ENCODE measurements at places on chromosomes 16 and 17.
A peak's percentile ranks its signal among the peaks of the same experiment; 100 is the strongest.

GRCh38 chr16:86901483-86901882 lies 323.1 kb downstream of the FOXL1 start:
- DNase-seq: no peak
- no peaks in the 10 kb centered on the region for H3K4me1 ChIP-seq
- no peak overlapping the region for H3K4me3 ChIP-seq
- no peak overlapping the region for H3K27ac ChIP-seq
- H3K27me3 ChIP-seq: no peaks in the 10 kb centered on the region
- no peaks in the 10 kb centered on the region for H3K36me3 ChIP-seq

DNA sequence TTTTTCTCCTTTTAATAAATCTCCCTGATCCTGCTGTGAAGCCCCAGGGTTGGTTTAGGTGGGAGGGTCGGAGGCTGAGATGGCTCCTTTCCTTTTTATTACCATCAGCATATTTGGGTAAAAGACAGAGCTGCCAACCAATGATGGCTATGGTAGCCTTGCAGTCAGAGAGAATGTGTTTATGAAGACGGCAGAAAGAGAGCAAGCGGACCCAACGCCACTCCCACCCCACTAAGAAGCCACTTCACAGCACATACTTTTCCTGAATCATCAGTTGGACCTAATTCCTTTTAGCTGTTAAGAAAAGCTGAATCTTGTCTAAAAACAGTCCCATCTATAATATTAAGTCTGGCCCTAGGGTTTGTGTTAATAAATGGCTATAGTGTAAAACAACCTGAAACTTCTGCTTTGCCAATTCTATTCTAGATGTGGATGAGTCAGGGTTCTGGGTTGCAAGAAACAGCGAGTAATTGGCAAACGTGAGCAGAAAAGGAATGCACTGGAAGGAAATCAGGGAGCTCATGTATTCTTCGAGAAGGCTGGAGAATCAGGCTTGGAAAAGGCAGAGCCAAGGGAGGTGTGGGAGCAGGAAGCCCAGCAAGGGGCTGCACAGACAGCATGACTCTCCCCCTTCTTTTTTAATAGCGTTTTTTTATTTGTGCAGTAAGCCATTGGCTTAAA lies 34.0 kb upstream of the PRKCA start:
- no peak overlapping the region for H3K4me3 ChIP-seq
- H3K27ac ChIP-seq: no peak overlapping the region
- H3K27me3 ChIP-seq: no peaks in the 10 kb centered on the region
- no peaks in the 10 kb centered on the region for H3K36me3 ChIP-seq

DNA sequence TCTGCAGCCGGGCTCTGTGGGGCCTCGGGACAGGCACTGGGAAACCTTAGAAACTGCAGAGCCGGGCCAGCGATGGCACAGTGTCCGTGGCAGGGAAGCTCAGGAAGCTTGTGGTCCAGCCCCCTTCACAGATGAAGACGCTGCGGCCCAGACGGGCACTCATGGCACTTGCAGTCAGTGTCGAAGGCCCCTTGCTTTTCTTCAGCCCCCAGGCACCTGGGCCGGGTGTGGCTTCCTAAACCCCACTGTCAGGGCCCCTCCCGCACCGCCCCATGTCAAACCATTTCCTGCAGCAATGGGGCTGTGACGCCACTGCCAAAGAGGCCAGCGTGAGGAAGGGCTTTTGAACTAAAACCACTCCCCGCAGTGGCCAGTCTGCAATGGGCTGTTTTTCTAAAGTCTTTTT lies 164.0 kb downstream of the LAT start:
- peak; percentile 94 for DNase-seq
- H3K4me1 ChIP-seq: peaks cover 43% of the 10 kb centered on the region
- H3K27me3 ChIP-seq: no peaks in the 10 kb centered on the region

DNA sequence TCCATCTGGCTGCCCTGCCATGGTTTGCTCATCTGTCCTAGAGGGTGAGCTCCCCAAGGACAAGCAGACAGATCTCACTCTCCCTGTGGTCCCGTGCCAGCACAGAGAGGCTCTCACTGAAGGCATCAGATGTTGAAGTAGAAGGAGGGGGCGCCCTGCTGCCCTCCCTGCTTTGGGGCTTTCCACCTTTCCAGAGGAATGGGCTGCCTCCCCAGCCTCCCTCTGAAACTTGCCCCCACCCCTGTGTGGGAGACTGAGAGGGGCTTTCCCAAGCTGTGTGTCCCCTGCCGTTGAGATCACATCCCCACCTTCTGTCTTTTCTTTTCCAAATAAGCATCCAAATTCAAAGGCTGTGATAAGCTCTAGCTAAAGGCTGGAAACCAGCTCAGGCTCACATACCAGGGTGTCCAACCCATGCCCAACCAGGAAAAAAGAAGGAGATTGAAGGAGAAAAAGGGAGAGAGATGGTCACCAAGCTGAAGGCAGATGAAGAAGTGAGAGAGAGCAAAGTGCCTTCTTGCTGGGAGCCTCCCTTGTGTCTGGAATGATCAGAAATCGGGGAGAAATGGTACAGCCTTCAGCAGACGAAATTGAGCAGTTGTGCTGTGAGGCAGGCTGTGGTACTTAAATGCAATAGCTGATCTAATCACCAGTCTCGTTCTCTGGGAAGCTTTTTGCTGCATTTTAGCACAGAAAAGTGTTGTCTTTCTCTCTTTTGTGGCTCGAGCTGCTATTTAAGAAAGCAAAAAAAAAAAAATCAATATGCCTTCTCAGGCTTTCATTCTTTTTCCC lies 145.9 kb upstream of the LHX1 start:
- H3K27me3 ChIP-seq: no peaks in the 10 kb centered on the region
- no peaks in the 10 kb centered on the region for H3K4me1 ChIP-seq
- H3K36me3 ChIP-seq: no peaks in the 10 kb centered on the region
- no peak overlapping the region for H3K4me3 ChIP-seq
- H3K27ac ChIP-seq: no peak overlapping the region
- no peak for DNase-seq

- no peaks in the 10 kb centered on the region for H3K36me3 ChIP-seq
- no peak overlapping the region for H3K27ac ChIP-seq
- no peak overlapping the region for H3K4me3 ChIP-seq
- no peaks in the 10 kb centered on the region for H3K27me3 ChIP-seq
- H3K4me1 ChIP-seq: no peaks in the 10 kb centered on the region
- no peak for DNase-seq
Observed at GRCh38 chr16:61500851-61501250, 535.4 kb downstream of the CDH8 start.

DNA sequence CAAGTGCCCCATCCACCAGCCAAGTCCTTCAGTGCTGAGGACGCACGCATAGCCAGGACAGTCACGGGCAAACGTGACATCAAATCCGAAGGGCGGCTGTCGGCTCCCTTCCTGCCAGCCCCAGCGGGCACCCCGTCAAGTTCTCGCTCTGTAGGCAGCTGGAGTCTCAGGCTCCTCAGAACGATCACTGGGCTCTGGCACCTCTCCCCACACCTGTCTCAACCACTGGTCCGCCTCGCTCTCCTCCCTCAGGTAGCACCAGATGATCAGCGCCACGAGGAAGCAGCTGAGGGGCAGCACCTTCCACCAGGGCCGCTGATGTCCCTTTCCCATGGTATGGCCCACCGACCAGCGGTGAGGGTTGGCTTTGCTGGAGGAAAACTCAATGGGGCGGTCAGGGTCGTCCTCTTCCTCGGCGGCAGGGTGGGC lies 422 bp downstream of the UQCC4 start:
- DNase-seq: no peak
- H3K27ac ChIP-seq: peak overlapping the region; percentile 97
- peak overlapping the region; percentile 96 for H3K4me3 ChIP-seq
- peaks cover 44% of the 10 kb centered on the region for H3K4me1 ChIP-seq

DNA sequence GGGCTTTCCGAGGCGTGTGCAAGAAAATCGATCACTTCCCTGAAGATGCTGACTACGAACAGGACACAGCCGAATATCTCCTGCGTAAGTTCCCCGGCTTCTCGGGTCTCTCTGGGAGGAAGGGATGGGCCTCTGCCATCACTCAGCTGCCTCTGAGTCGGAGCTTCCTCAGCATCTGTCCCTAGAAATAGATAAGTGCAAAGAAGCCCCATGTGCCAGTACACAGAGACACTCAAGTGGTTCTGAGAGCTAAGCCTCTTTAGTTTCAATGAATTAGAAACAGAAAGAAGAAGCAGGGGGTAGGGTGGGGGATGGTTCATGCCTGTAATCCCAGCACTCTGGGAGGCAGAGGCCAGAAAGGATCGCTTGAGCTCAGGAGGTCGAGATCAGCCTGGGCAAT lies 90.6 kb downstream of the CACNG3 start:
- H3K4me1 ChIP-seq: no peaks in the 10 kb centered on the region
- H3K27ac ChIP-seq: no peak overlapping the region
- no peak for DNase-seq
- peaks cover 8% of the 10 kb centered on the region for H3K27me3 ChIP-seq
- no peaks in the 10 kb centered on the region for H3K36me3 ChIP-seq

DNA sequence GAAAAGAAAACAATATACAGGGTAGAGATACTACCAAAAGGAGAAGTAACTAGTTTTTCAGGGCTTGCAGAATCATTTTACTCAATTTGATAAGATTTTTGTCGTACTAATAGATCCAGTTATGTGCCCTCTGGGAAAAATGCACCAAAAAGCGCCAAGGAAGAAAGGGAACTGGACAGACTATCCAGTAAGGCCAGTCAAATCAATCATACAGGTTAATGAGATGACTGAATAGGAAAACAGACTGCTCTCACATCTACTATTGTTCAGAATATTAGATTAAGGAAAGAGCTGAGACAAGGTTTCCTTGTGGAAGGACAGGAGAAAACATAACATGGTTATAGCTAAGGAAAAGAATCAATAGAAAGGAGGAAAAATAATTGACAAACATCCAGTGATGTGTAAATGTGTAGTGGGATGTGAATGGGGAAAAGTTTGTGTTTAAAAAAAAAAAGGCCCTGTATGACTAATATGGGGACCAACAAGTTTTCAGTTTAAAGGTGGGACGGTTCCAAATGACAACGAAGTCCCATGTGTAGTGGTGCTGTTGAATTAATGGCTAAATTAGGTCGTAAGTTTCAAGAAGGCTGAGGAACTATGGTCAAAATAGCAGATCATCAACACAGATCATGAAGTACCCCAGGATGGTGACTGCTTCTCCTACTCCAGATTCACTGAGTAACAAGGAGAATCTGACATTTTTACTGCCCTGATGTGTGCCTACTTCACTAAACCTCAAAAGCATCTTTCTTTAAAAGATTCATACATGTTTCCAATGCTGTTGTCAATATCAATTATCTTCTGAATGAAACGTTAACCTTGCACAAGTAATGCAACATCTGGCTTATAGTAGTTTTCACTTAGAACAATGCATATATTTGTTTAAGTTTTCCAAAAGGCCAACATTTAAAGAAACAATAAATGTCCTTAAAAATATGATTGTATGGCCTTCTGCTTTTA lies 40.7 kb downstream of the BRIP1 start:
- H3K4me3 ChIP-seq: no peak overlapping the region
- no peaks in the 10 kb centered on the region for H3K4me1 ChIP-seq
- no peak for DNase-seq
- H3K27me3 ChIP-seq: no peaks in the 10 kb centered on the region
- H3K36me3 ChIP-seq: no peaks in the 10 kb centered on the region

DNA sequence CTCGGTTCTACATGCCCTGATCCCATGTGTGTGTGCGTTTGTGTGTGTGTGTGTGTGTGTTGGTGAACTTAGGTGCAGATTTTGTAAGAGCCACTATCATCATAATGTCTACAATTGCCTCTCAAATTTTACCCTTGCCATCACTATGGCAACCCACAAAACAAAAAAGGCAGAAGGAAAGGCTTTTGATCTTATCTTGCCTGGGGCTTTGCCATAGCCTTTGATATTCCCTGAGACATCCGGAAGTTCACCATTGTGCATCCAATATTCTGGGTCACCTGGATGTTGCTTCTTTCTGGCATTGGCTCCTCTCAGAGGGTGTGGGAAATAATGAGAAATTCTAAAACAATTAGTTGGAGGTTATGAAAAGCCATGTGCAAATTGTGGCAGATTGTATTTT lies 114.7 kb downstream of the HAPSTR1 start:
- no peak for DNase-seq
- H3K4me1 ChIP-seq: no peaks in the 10 kb centered on the region
- no peak overlapping the region for H3K4me3 ChIP-seq
- H3K36me3 ChIP-seq: no peaks in the 10 kb centered on the region
- H3K27ac ChIP-seq: no peak overlapping the region

- no peak for DNase-seq
- H3K27ac ChIP-seq: peak overlapping the region; percentile 78
- no peaks in the 10 kb centered on the region for H3K27me3 ChIP-seq
- peaks cover 19% of the 10 kb centered on the region for H3K4me1 ChIP-seq
- H3K36me3 ChIP-seq: no peaks in the 10 kb centered on the region
Observed at GRCh38 chr17:66459811-66460270, 157.4 kb downstream of the PRKCA start.

DNA sequence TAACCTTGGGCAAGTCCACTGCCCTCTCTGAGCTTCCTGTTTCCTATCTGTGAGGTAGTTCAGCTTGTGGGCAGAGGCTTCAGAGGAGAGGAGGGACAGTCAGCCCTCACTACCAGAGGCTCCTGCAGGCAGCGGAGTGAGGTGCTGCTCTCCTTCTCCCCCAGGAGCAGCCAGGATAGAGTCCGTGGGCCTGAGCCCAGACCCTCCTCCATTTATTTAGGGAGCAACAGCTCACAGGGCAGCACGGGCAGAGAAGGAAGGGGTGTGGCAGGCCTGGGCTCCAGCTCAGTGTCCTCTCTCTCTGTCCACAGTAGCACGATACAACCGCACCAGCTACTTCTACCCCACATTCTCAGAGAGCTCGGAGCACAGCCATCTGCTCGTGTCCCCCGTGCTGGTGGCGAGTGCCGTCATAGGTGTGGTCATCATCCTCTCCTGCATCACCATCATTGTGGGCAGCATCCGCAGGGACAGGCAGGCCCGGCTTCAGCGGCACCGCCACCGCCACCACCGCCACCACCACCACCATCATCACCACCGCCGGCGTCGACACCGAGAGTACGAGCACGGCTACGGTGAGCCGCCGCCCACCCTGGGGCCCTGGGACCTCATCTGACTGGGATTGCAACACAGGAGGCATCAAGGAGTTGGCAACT lies 42.3 kb downstream of the BEAN1 start:
- DNase-seq: peak; percentile 59
- no peaks in the 10 kb centered on the region for H3K4me1 ChIP-seq
- H3K27ac ChIP-seq: no peak overlapping the region
- peaks cover 4% of the 10 kb centered on the region for H3K27me3 ChIP-seq
- no peak overlapping the region for H3K4me3 ChIP-seq
- no peaks in the 10 kb centered on the region for H3K36me3 ChIP-seq
